Stimulated activated CD8-positive, alpha-beta memory T cell treated with anti-CD3 and anti-CD28 coated beads, Interleukin-15, amount 100 ng/mL, for 4 hours (primary cell): ENCODE measurements at places on chromosomes 1 and 21.

GRCh38 chr21:44364151-44365053, 11.0 kb downstream of the TRPM2 start:
- no peak for DNase-seq

GRCh38 chr1:204834336-204834735, 36.3 kb upstream of the NFASC start:
- no peak for DNase-seq

DNA sequence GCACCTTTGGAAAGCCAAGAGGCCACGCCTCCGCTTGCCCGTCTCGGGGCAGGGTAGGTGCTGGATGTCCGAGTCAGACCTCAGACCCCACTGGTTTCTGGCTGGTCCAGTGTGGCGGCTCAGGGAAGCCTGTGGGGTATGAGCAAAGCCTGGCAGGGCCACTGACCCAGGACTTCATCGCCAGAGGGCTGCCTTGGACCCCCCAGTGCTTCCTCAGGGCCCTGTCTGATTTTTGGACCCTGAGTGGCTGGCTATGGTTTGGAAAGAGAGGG, 20.4 kb downstream of the LHX4 start:
- DNase-seq = no peak

- DNase-seq = no peak
These were observed 32.3 kb downstream of the CD58 start for GRCh38 chr1:116538544-116538943.
